ENCODE measurements at places on chromosomes 6 and 20.

DNA sequence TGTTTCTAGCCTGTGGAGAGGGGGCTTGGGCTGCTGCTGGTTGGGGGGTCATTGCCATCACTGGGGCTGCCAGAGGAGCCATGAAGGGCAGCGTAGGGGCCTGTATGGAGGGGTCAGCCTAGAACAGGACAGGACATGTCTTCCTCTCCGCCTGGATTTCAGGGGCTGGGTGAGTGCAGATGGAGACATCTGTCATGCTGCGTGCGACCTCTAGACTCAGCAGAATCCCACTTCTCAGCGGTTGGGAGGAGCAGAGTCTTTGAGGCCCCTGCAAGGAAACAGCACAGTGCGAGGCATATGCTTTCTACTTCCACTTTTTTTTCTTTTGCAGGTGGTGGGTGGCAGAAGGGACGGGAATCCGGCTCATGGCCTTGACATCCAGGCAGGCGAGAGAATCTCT lies 67.9 kb downstream of the EZR start:
- H3K27me3 ChIP-seq = no peaks in the 10 kb centered on the region
- peaks cover 46% of the 10 kb centered on the region for H3K36me3 ChIP-seq
- peaks cover 58% of the 10 kb centered on the region for H3K4me1 ChIP-seq
- DNase-seq = no peak
- no peak overlapping the region for H3K4me3 ChIP-seq
- H3K27ac ChIP-seq = peak overlapping the region; percentile 26

DNA sequence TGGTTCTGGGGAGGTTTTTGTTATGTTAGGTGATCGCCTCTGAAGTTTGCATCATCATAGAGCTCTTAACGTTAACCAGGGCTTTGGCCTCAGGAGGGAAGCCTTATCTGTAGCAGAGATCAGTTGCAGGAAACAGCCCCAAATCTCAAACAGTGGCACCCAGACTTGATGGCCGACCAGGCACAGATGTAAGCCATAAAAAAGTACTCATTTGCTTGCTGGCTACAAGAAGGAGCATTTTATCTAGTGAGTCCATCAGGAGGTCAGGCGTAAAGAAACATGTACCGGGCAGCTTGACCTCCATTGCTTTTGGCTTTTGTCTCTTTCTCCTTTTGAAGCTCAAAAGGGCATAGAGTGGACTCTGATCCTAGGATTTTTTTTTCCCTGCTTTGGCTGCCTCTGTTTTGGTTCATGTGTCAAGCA lies 122.3 kb downstream of the CCDC170 start:
- H3K4me1 ChIP-seq = no peaks in the 10 kb centered on the region
- H3K36me3 ChIP-seq = no peaks in the 10 kb centered on the region
- H3K27ac ChIP-seq = no peak overlapping the region

GRCh38 chr6:17583811-17584210 lies 16.3 kb upstream of the FAM8A1 start:
- H3K27me3 ChIP-seq = no peaks in the 10 kb centered on the region
- H3K4me1 ChIP-seq = peaks cover 7% of the 10 kb centered on the region

GRCh38 chr20:1669304-1669703 lies 11.7 kb upstream of the SIRPG start:
- DNase-seq = no peak
- H3K4me3 ChIP-seq = no peak overlapping the region
- peaks cover 20% of the 10 kb centered on the region for H3K27me3 ChIP-seq
- H3K27ac ChIP-seq = no peak overlapping the region
- H3K4me1 ChIP-seq = no peaks in the 10 kb centered on the region

DNA sequence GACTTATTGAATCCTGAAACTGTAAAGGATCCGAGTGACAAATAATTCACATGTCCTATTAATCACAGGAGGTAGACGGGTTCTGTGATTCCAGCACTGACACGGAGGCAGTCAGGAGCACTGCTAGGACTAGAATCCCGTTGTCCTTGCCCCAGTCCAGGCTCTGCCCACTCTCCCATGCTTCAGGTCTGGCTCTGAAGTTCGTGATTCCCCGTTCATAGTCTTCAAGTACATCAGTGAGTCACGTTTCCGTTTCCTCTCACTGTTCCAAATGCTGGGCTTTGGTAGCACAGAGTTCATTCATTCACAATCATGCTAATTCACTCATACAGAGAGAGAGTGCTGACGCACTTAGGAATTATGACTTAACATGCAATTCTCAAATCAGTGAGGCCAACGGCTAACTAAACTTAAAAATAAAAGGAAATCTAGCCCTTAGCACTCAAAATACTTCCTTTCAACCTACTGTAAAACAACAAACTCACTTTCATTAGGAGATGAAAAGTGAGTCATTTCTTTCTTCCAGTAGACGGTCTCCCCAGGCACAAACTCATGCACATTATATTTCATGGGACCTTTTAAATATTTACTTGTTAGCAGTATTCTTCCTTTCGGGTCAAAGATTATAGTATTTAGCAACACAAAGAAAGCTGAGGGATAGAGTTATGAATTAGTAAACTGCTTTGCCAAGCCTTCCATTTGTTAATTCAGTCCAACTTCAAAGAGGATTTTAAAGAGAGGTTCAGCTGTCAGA lies 94.0 kb upstream of the NHSL1 start:
- no peaks in the 10 kb centered on the region for H3K36me3 ChIP-seq
- peak; percentile 64 for DNase-seq
- H3K27me3 ChIP-seq = no peaks in the 10 kb centered on the region
- peak overlapping the region; percentile 33 for H3K4me3 ChIP-seq

GRCh38 chr6:30640481-30640880 lies 6.5 kb upstream of the C6orf136 start:
- H3K27ac ChIP-seq = no peak overlapping the region
- peaks cover 13% of the 10 kb centered on the region for H3K36me3 ChIP-seq
- H3K27me3 ChIP-seq = no peaks in the 10 kb centered on the region
- no peak overlapping the region for H3K4me3 ChIP-seq

GRCh38 chr20:58461104-58461503 lies 54.1 kb downstream of the APCDD1L start:
- no peaks in the 10 kb centered on the region for H3K27me3 ChIP-seq
- no peaks in the 10 kb centered on the region for H3K36me3 ChIP-seq
- no peak overlapping the region for H3K27ac ChIP-seq
- DNase-seq = no peak
- H3K4me1 ChIP-seq = no peaks in the 10 kb centered on the region
- no peak overlapping the region for H3K4me3 ChIP-seq

DNA sequence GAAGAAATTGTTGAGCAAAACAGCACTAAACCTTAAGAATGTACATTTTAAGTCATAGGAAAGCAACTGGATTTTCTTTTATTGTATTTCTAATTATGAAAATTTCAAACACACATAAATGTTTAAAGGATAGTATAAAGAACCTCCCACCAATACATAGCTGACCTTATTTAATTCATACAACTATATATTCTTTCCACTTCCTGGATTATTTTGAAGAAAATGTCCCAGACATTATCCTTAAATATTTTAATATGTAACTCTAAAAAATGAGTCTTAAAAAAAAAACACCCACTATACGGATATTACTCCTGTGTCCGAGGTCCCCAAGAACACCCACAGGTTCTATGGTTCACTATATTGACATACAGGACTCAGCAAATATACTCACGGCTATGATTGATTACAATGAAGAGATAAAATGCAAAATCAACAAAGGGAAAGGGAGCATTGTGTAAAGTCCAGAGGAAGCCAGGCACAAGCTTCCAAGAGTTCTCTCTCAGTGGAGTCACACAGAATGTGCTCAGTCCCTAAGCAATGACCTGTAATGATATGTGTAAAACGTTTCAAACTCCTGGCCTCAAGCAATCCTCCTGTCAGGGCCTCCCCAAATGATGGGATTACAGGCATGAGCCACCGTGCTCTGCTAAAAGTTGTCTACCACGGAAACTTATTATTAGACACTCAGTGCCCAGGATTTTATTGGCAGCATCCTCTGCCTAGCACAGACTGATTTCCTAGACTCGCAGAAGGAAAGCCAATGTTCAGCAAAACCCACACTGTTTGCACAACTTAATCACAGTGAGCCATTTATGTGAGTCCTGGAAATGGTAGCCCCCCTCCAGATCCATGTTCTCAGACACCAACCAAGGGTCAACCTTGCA lies 23.2 kb downstream of the GLYATL3 start:
- H3K4me3 ChIP-seq = no peak overlapping the region
- no peak overlapping the region for H3K27ac ChIP-seq
- H3K27me3 ChIP-seq = no peaks in the 10 kb centered on the region
- H3K36me3 ChIP-seq = no peaks in the 10 kb centered on the region
- no peaks in the 10 kb centered on the region for H3K4me1 ChIP-seq

GRCh38 chr6:167330750-167331149 lies 5.9 kb downstream of the TTLL2 start:
- no peak overlapping the region for H3K4me3 ChIP-seq
- H3K36me3 ChIP-seq = no peaks in the 10 kb centered on the region
- DNase-seq = no peak
- H3K4me1 ChIP-seq = no peaks in the 10 kb centered on the region
- peaks cover 40% of the 10 kb centered on the region for H3K27me3 ChIP-seq

- no peaks in the 10 kb centered on the region for H3K36me3 ChIP-seq
- no peaks in the 10 kb centered on the region for H3K4me1 ChIP-seq
- H3K27me3 ChIP-seq = peaks cover 3% of the 10 kb centered on the region
- no peak overlapping the region for H3K27ac ChIP-seq
These were observed 397.0 kb downstream of the SMOC2 start for GRCh38 chr6:168838037-168838399.

DNA sequence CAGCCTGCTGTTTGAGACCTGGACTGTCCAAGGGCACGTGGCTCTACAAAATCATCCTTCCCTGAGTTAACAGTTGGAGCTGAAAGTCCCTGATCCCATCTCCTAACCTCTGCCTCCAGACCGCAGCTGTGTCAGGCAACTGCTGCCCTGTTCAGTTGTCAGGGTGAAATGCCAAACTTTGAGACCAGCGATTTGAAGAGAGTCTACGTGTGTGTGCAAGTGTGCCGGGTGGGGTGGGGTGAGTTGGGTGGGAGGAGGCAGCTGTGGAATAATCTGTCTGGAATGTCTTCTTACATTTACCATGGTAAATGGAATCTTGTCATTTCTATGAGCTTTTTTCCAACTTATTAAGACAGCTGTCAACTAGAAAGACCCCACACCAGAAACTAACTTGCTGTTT lies 81.0 kb upstream of the FAM8A1 start:
- H3K27ac ChIP-seq = no peak overlapping the region
- H3K4me3 ChIP-seq = no peak overlapping the region
- no peaks in the 10 kb centered on the region for H3K36me3 ChIP-seq
- no peaks in the 10 kb centered on the region for H3K4me1 ChIP-seq
- H3K27me3 ChIP-seq = no peaks in the 10 kb centered on the region

- no peak overlapping the region for H3K27ac ChIP-seq
- H3K4me3 ChIP-seq = peak overlapping the region; percentile 83
- H3K36me3 ChIP-seq = no peaks in the 10 kb centered on the region
- peaks cover 15% of the 10 kb centered on the region for H3K4me1 ChIP-seq
- no peaks in the 10 kb centered on the region for H3K27me3 ChIP-seq
These were observed 1.4 kb downstream of the GINS1 start for GRCh38 chr20:25408890-25409289.

DNA sequence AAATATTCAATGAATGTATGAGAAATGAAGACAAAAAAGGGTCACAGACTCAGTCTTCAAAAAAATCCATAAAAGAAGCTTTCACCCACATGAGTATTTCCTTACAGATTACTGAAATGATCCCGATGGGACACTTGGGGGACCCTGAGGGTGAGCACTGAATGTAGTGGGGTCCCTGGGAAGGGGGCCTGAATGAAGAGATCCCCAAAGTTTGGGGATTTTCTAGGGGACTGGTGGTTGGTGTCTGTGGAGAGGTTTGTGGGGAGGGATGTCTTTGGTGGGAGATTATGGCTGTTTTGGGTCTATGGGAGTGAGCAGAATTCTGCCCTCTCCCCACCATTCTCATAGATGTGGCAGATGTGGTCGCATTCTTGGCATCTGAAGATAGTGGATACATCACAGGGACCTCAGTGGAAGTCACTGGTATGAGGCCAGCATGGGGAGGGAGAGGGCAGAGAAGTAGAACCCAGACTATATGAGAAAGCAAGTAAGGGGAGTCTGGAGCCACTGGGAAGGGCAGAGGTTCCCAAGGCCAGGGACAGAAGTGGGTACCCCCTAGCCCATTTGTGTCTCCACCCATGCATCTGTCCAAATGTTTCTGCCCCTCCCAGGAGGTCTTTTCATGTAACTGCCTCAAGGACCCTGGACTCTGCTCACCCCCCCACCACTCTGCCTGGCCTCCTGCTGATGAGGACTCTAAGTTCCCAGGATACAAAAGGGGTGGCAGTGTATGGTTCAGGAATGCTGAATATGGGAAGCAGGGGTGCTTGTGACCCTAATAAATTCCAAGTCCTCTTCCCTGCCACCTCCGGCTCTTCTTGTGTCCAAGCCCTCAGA lies 1.8 kb downstream of the HSD17B8 start:
- no peak for DNase-seq
- H3K27ac ChIP-seq = peak overlapping the region; percentile 95
- H3K4me1 ChIP-seq = peaks cover 39% of the 10 kb centered on the region
- H3K27me3 ChIP-seq = no peaks in the 10 kb centered on the region
- H3K36me3 ChIP-seq = peaks cover 22% of the 10 kb centered on the region
- H3K4me3 ChIP-seq = peak overlapping the region; percentile 95

DNA sequence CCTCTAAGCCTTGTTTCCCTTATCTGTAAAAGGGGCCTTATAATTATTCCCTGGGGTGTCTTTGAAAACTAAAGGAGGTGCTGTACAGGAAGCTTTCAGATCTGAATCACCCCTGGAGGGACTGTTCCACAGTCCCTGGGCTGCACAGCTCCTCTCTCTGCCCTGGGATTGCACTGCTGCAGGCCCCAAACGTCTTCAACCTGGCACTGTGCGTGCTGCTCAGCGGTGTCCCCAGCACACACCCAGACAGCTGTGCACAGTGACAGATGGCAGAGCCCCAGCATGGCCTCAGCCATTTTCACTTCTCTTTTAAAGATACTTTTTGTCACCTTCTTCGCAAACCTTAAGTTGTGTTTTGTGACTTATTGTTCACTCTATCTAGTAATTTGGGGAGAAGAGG lies 50.7 kb upstream of the INSM1 start:
- no peaks in the 10 kb centered on the region for H3K36me3 ChIP-seq
- H3K27me3 ChIP-seq = no peaks in the 10 kb centered on the region
- DNase-seq = no peak
- H3K4me3 ChIP-seq = no peak overlapping the region
- no peaks in the 10 kb centered on the region for H3K4me1 ChIP-seq

DNA sequence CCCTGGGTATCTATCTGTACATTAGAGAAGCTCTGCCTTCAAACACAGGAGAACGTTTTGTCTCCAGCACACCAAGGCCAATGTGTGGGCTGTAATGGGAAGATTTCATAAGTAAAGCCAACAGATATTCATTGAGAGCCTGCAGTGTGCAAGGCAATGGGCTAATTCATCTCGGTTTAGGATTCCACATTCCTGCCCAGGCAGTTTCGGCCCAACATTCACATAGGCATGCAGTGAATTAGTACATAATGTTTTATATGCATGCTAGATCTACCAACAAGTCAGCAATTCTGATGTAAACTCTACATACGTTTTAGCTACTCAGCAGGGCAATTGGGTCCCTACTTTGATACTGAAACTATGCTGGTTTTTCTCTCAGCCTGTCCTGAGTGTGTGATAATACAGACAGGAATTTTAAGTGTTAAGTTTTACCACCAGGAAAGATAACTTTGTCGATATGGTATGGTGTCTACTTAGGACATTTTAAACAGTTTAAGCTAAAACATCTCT lies 46.9 kb upstream of the NAA20 start:
- peaks cover 9% of the 10 kb centered on the region for H3K4me1 ChIP-seq
- H3K27ac ChIP-seq = no peak overlapping the region
- H3K36me3 ChIP-seq = no peaks in the 10 kb centered on the region
- no peak for DNase-seq
- H3K27me3 ChIP-seq = no peaks in the 10 kb centered on the region
- H3K4me3 ChIP-seq = no peak overlapping the region

- H3K4me3 ChIP-seq = no peak overlapping the region
- H3K27ac ChIP-seq = no peak overlapping the region
- H3K4me1 ChIP-seq = no peaks in the 10 kb centered on the region
- no peaks in the 10 kb centered on the region for H3K36me3 ChIP-seq
- H3K27me3 ChIP-seq = no peaks in the 10 kb centered on the region
- DNase-seq = no peak
These were observed 80.2 kb downstream of the FAM50B start for GRCh38 chr6:3929281-3929798.
